ENCODE measurements at places on chromosomes 3 and 15. TPM values are rescaled to one million over a fixed set of nuclear protein-coding genes. Genes with fewer than 3 reads are reported as not detected.

DNA sequence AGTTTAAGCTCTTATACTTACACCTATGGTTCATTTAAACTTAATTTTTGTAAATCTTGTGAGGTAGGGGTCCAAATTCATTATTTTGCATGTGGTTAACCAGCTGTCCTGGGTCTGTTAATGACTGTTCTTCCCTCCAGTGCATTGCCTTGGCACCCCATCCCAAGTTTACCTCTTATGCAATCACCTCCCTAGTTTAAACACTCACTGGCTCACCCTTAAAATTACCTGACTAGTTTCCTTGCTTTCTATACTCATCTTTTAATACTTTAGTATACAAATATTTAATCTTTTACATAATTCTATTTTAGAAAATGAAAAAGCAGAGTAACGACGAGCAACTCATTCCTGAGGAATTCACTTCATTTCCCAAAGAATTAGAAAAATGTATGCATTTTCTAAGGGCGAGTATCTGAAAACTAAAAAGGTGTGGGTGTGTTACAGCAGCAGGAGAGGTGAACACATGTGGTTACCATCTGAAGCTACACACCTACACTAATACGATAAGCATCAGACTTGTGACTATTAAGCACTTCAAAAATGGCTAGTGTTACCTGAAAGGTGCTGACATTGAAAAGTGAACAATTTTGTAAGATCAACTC is 33.7 kb downstream of the TJP1 start:
- H3K4me1 ChIP-seq = no peaks in the 10 kb centered on the region
- no peaks in the 10 kb centered on the region for H3K36me3 ChIP-seq
- DNase-seq = no peak

DNA sequence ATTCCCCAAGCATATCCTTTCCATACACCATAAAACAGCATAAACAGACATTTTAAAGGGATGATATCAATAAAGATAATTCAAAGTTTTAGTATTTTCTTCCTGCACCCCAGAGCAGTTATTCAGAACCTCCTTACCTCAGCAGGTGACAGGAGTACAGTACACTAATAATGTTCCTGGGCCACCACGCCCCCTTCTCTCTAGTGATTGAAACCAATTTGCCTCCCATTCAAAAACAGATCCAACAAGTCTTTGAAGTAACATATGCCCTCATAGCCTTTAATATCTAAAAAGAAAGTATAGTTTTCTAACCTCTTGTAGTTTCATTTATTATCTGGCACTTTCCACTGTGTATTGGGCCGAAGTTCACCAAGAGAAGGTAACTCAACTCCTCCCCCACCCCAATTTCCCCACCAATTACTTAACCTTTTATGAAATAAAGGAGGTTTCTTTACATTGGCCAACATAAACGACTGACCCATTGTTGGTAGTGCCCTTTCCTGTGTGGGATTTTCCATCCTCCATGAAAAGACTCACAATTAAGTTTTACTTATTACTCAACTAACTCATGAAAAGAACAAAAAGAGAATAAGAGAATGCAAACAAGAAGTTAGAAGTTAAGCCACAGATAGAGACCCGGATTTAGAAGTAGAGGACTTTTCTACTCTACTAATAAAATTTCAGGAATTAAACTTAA is 5.0 kb upstream of the ATP8B4 start:
- H3K4me3 ChIP-seq = no peak overlapping the region
- H3K4me1 ChIP-seq = no peaks in the 10 kb centered on the region
- no peak overlapping the region for H3K27ac ChIP-seq
- no peaks in the 10 kb centered on the region for H3K27me3 ChIP-seq
- no peaks in the 10 kb centered on the region for H3K36me3 ChIP-seq

DNA sequence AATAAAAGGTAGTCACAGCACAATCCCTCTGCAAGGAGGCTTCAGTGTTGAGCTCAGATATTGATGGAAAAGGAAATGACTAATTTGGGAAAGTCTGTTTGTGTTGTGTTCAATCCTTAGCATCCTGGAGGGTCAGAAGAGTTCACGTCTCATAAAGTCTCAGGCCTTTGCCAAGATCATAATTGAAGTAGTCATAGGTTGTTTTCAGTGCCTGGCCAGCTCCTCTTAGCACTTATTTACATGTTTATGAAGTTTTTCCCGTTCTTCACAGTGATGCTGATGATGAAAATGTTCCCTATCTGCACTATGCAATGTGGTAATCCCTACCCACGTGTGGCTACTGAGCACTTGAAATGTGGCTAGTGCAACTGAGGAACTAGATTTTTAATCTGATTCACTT is 61.6 kb upstream of the TGFBR2 start:
- no peak overlapping the region for H3K4me3 ChIP-seq
- no peak overlapping the region for H3K27ac ChIP-seq
- no peak for DNase-seq
- H3K27me3 ChIP-seq = no peaks in the 10 kb centered on the region

GRCh38 chr3:15367059-15367458 is 34.7 kb upstream of the SH3BP5 start:
- no peaks in the 10 kb centered on the region for H3K27me3 ChIP-seq
- H3K4me3 ChIP-seq = no peak overlapping the region
- no peaks in the 10 kb centered on the region for H3K36me3 ChIP-seq
- peaks cover 18% of the 10 kb centered on the region for H3K4me1 ChIP-seq
- no peak overlapping the region for H3K27ac ChIP-seq
- DNase-seq = no peak

GRCh38 chr3:107085261-107085660 is 292.0 kb upstream of the CCDC54 start:
- no peak overlapping the region for H3K27ac ChIP-seq
- H3K4me3 ChIP-seq = no peak overlapping the region
- H3K27me3 ChIP-seq = no peaks in the 10 kb centered on the region
- no peaks in the 10 kb centered on the region for H3K36me3 ChIP-seq
- DNase-seq = no peak

Gene LRRC2
- 2.4 TPM for total RNA-seq

Gene SMCO1
- total RNA-seq = not detected

DNA sequence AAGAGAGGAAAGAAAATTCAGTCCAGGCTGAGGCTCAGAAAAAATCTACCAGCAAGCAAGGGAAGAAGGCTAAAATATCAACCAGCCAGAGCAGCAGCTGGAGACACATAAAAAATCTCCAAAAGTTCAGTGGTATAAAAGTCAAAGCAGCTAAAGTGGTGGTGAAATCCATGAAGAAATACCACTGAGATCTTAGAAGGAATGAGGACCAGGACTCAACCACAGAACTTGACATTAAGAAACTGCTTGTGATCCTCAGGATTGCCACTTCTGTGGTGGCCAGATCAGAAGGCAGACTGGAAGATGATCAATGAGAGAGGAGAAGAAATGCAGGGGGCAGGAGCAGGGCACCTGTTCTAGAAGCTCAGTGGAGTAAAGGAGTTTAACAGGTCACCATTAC is 22.5 kb downstream of the CNTN3 start:
- no peaks in the 10 kb centered on the region for H3K4me1 ChIP-seq
- no peak overlapping the region for H3K4me3 ChIP-seq
- no peaks in the 10 kb centered on the region for H3K36me3 ChIP-seq
- DNase-seq = no peak
- H3K27ac ChIP-seq = no peak overlapping the region

Gene CCR9
- total RNA-seq = not detected

DNA sequence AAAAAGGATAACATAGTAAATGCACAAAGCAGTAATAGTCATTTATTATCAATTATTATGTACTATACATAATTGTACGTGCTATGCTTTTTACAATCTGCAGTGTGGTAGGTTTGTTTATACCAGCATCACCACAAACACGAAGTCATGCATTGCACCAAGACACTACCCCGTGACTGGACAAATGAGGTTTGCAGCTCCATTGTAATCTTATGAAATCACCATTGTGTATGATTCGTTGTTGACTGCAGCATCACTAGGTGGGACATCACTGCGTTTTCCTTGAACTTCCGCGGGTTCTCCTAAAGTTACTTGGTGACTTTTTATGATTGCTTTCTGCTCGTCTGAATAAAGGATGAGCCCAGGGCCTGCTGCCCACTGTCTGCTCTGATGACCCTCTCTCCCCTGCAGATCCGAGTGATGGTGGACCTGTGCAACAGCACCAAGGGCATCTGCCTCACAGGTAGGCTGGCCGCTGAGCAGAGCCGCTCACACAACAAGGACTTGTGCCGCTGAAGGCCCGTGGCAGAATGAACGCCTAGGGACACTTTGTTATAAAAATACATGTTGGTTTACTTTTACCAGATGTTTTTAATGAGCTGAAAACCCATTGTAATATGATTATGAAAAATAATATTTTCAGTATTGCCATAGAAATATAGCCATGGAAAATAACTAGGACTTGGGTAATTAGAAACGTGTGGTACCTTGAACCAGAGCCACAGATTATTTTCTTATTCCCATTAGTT is 35.8 kb downstream of the GLDN start:
- DNase-seq = no peak
- H3K27me3 ChIP-seq = no peaks in the 10 kb centered on the region
- no peaks in the 10 kb centered on the region for H3K4me1 ChIP-seq
- no peak overlapping the region for H3K4me3 ChIP-seq

- H3K27ac ChIP-seq = no peak overlapping the region
- no peaks in the 10 kb centered on the region for H3K4me1 ChIP-seq
- H3K4me3 ChIP-seq = no peak overlapping the region
- no peak for DNase-seq
- no peaks in the 10 kb centered on the region for H3K36me3 ChIP-seq
Observed at GRCh38 chr3:147812186-147812911, 403.2 kb downstream of the ZIC1 start.

- DNase-seq = no peak
- H3K27ac ChIP-seq = no peak overlapping the region
- H3K4me1 ChIP-seq = no peaks in the 10 kb centered on the region
- H3K4me3 ChIP-seq = no peak overlapping the region
- H3K36me3 ChIP-seq = no peaks in the 10 kb centered on the region
Observed at GRCh38 chr15:92671406-92671805, 15.8 kb upstream of the FAM174B start.

Gene RTP3
- not detected for total RNA-seq

DNA sequence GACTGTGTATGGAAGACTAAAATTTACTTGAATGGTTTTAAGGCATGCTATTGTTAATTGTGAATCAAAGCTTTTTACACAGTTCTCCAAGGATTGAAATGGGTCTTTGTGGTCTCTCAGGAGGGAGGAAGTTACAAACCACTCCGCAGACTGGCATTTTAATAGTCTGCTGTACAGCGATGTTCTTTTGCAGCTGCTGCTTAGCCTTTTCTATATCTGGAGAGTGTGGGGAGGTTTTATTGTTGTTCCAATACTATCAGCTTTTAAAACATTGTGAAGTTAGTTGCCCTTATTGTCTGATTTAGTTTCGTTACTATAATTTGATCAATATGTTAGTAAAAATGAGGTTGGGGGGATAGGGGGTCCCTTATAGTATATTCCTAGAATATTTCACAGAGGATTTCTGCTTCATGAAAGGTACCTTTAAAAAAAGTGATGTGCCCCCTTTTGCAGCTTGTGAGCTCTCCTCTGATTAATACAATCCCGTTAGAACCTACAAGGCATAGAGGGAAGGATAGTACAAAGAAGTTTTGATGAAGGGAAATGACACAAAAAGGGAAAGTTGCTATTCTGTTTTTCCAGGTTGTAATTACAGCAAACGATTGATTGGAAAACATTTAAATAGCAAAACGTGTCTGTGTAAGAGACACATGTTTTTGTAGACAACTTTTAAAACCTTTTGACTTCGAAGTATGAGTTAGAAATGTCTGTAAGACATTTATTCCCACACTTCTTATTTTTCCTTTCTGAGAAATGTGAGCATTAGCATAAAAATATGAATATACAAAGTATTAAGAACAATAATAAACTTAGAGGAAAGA is 158.3 kb upstream of the CGNL1 start:
- no peaks in the 10 kb centered on the region for H3K36me3 ChIP-seq
- no peak for DNase-seq
- H3K27ac ChIP-seq = no peak overlapping the region
- no peaks in the 10 kb centered on the region for H3K27me3 ChIP-seq
- no peak overlapping the region for H3K4me3 ChIP-seq

- H3K4me3 ChIP-seq = no peak overlapping the region
- no peak for DNase-seq
- H3K27ac ChIP-seq = no peak overlapping the region
Observed at GRCh38 chr3:62057339-62058047, 315.9 kb downstream of the FEZF2 start.

Gene GOLGA6L7
- not detected for total RNA-seq

- H3K27me3 ChIP-seq = peaks cover 9% of the 10 kb centered on the region
- no peaks in the 10 kb centered on the region for H3K36me3 ChIP-seq
- H3K27ac ChIP-seq = no peak overlapping the region
- no peak overlapping the region for H3K4me3 ChIP-seq
- no peaks in the 10 kb centered on the region for H3K4me1 ChIP-seq
Observed at GRCh38 chr3:142898346-142899213, 9.7 kb upstream of the PCOLCE2 start.

GRCh38 chr3:45608885-45609284 is 14.3 kb downstream of the LIMD1 start:
- DNase-seq = no peak
- H3K4me1 ChIP-seq = peaks cover 11% of the 10 kb centered on the region
- peaks cover 21% of the 10 kb centered on the region for H3K36me3 ChIP-seq

DNA sequence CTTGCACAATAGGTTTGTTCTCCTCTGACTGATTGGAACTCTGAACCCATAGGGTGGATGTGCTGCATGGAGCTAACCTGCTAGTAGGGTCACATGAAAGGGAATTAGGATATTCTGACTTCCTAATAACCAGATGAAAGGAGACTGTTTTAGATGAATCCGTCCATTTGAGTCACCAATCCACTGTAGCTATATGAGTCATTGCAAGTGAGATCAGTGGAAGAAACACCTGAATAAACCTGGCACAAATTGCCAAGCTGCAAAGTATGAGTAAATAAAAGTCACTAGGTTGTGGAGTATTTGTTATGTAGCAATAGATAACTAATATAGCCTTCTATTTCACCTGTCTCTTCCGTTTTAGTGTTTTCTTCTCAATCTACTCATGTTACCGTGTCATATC is 584.4 kb downstream of the PDCD6IP start:
- no peak overlapping the region for H3K27ac ChIP-seq
- no peaks in the 10 kb centered on the region for H3K27me3 ChIP-seq
- no peaks in the 10 kb centered on the region for H3K36me3 ChIP-seq
- no peaks in the 10 kb centered on the region for H3K4me1 ChIP-seq
- H3K4me3 ChIP-seq = no peak overlapping the region

GRCh38 chr3:52983336-52983807 is 62.5 kb downstream of the SFMBT1 start:
- H3K27ac ChIP-seq = peak overlapping the region; percentile 57
- H3K4me1 ChIP-seq = peaks cover 19% of the 10 kb centered on the region
- DNase-seq = peak; percentile 71
- no peaks in the 10 kb centered on the region for H3K36me3 ChIP-seq
- no peaks in the 10 kb centered on the region for H3K27me3 ChIP-seq
